ENCODE measurements at places on chromosomes 5 and 9.
A peak's percentile ranks its signal among the peaks of the same experiment; 100 is the strongest.

DNA sequence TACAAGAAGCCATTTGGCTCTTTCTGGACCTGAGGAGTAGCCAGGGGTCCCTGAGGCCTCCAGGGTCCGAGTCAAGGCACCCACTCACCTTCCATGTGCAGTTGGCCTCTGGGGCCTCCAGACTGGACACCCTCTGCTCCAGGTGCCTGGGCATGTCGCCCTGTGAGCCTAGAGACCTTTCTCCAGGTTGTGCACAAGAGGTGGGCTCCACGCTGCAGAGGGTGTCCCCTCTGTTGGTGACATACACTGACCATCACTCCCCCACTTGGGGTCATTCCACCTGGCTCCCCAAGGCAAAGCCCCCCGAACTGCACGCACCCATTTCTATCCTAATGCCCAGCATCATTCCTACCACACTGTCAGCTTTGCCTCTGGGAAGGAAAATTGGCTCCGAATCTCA lies 48.8 kb downstream of the RASGEF1C start:
- no peak for DNase-seq

DNA sequence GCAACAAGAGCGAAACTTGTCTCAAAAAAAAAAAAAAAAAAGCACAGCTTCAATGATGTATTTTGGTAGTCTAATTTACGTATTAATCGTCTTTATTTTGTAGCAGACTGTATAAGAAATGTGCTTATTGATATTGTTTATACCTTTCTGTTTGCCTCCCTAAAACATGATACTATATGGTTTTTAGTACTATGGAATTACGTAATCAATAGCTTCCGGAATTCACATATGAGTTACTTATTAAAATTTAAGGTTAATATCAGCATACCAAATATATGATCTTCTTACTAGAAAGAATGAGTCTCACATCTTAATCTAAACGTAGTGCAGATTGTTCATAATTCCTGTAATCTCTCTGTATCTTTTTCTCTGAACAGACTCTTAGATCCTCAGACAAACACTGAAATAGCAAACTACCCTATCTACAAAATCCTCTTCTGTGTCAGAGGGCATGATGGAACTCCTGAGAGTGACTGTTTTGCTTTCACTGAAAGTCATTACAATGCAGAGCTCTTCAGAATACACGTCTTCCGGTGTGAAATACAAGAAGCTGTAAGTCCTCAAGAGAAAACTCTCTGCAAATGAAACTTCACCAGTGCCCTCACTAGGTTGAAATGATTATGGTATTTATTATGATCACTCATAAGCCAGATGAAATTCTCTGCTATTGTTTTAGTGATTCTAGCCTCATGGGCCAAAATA lies 44.4 kb upstream of the GPR21 start:
- no peak for DNase-seq

GRCh38 chr9:94139672-94140417 lies 55.6 kb downstream of the PTPDC1 start:
- DNase-seq = no peak

- peak; percentile 0 for DNase-seq
These were observed 25.2 kb upstream of the PLAC8L1 start for GRCh38 chr5:146130440-146131045.

- DNase-seq = no peak
These were observed 195.1 kb downstream of the SMARCA2 start for GRCh38 chr9:2210201-2210600.

GRCh38 chr5:177496070-177496726 lies 1.2 kb downstream of the PDLIM7 start:
- DNase-seq = no peak

- DNase-seq = no peak
These were observed 5.3 kb downstream of the PRXL2C start for GRCh38 chr9:96649620-96650324.

DNA sequence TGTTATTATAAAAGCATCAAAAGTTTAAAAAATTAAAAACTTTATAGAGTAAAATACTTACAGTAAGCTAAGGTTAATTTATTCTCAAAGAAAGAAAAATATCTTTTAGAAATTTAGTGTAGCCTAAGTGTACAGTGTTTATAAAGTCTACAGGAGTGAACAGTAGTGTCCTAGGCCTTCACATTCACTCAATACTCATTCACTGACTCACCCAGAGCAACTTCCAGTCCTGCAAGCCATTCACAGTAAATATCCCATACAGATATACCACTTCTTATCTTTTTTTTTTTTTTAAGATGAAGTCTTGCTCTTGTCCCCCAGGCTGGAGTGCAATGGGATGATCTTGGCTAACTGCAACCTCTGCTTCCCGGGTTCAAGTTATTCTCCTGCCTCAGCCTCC lies 73.1 kb upstream of the FST start:
- DNase-seq = no peak

- DNase-seq = no peak
These were observed 1.4 kb downstream of the FAM193B start for GRCh38 chr5:177552839-177553455.

DNA sequence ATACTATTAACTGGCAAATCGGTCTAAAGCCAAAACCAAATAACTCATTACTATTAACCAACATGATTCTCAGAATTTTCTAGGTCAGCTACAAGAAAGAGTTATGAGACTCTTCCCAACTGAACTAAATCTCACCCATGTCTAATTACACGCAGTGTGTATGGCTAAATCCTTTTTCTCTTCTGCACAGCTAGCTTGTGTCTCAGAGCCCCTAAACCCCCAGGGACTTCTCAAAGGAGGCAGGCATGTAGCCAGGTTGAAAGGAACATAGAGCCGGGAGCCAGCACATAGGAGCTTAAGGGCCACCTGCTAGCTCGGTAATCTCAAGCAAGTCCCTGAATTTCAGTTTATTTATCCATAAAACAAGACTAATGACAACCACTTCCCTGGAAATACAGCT lies 2.2 kb upstream of the GZMK start:
- no peak for DNase-seq

DNA sequence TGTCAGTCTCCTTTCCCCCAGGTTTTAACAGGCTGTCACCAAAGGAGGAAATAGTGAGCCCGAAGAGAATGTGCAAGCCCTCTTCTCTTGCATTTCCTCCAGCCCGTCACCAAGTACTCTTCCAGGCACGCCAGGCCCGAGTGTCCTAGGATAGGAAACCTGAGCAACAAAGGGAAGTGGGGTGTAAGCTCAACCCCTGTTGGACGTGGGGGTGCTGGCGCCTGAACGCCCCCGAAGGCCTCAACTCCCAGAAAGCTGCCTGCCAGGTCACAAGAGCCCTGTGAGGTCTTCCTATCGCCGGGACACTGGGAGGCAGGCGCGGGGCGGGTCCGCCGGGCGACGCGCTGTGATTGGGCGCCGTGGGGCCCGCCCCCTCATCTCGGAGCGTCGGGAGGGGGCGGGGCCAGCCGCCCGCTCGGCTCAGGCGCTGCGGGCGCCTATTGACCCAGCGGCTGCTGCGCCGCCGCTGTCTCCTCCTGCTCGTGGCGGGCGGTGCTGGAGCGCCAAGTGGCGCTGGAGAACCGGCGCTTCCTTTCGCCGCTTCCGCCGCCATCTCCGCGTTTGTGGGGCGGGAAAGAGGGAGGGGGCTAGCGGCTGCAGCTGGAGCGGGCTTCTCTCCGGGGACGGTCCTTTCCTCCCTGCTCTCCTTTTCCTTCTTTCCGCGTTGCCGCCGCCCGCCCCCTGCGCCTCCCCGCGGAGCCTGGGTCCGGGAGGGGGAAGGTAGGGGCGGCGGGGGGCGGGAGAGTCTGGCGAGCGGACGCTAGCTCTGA lies 572 bp upstream of the MAN2A1 start:
- DNase-seq = peak; percentile 71

- DNase-seq = no peak
These were observed 26.7 kb downstream of the KCNV2 start for GRCh38 chr9:2743937-2744529.

DNA sequence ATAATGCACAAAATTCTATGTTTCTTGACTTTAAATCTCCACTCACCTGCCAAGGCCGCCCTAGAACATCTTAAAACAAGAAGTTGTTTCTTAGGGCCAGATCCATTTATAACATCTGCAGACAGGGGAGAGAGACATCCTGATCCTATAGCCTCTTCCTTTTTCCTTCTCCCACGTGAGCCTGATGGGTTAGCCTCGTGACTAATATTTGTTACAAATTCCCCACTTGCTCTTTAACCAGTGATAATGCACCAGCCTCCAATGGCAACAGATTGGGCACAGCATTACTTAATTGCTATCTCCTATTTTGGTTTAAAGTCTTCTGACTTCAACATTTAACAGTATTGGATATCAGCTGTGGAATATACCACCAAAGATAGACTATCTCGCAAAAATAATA lies 196.5 kb downstream of the GADD45G start:
- no peak for DNase-seq

- DNase-seq = no peak
These were observed 70.4 kb upstream of the SIMC1 start for GRCh38 chr5:176167800-176168199.

GRCh38 chr5:143562935-143563334 lies 159.4 kb upstream of the NR3C1 start:
- DNase-seq = no peak

DNA sequence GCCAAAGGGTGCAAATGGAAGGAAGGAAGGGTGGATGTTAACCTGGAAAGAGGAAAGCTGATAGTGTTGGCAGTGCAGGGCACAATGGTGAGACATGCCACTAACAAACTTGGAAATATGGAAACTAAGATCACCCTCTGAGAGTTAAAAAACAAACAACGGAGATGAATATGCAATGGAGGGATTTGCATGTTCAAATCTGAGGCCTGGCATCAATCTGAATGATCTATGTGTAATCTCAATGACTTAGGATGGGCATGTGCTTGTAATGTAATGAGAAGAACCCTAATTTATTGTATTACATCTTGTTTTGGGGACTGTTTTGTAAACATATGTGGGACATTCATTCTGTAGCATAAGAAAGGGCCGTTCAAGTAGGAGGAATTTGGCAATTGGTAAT lies 54.4 kb downstream of the GLRA1 start:
- DNase-seq = no peak

DNA sequence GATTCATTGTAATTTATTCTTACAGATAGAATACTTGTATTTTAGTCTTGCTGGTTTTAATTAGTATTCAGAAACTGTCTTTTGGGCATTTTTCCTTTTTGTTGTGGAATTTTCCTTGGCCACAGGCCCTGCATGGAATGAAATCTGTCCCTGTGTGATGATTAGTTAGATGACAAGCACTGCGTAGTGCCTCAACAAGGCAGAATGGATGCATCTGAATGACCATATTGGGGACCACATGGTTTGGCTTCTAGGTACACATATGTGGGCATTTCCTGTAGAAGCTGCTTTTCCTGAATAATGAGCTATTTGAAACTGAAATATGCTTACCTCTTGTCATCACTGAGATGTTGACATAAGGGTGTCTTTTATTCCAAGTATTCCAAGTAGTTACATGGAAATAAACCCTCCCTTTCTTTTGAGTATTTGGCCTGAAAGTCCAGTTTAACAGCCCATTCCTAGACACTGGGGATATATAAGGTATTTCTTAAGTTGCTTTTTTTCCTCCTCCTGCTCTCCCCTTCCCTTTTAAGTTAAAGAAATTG lies 147.3 kb downstream of the YTHDC2 start:
- DNase-seq = no peak

DNA sequence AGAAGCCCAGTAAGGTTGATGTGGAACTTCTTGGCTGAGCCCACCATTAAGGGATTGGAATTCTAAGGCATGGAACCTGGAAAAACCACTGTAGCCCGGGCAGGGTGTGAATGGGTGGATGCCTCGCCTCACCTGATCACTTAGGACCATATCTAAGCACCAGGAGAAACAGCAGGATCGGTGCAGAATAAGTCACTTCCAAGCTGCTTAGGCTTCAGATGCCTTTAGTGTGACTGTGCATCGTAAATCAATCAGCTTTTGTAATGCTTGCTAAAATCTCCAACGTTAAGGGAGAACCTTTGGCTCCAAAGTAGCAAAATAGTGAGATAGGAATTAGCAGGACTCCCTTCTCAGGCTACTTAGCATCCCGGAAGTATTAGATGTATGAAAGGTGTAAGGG lies 103.9 kb upstream of the MEGF10 start:
- no peak for DNase-seq

- DNase-seq = no peak
These were observed 143.8 kb upstream of the CCDC152 start for GRCh38 chr5:42612750-42613366.

DNA sequence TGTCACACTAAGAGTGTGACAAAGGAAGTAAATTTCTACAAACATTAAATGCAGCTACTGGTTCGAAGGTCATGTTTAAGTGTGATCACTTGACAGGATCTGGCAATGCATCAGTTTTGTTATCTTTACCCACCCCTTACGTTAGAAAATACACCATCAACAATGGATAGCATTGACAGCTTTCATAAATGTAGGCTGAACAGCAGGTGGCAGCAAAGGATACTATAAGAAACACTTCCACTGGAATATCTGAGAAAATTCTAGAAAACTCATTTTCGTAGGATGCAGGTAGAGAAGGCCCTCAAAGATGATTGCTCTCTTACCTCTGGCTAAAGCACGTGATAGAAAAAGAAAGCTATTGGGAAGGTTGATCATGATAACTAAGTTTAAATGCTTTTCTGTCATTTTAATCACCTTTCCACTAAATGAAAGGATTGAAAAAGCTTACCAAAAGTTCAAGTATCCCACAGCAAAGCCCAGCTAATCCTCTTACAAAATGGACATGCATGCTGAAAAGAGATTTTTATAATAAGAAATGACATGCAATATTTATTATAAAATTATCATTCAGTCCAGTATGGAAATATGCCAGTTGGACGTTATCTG lies 292.5 kb downstream of the PARP8 start:
- peak; percentile 38 for DNase-seq

DNA sequence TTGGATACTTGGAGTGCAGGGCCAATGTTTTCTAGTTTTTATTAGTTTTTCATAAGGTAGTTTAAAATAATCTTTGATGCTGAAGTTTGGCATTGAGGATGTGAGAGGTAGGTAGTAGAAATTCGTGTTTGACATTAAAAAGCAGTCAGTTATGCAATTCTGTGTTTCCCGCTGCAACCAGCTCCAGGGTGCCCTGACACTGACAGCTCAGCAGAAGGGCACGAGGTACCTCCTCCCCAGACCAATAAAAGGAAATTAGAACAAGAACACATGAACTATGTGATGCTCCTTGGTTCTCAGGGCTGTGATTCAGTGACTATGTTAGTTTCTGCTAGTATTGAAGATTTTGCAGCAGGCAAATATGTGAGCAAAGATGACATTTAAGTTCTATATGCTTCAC lies 40.2 kb downstream of the NSUN2 start:
- DNase-seq = no peak

DNA sequence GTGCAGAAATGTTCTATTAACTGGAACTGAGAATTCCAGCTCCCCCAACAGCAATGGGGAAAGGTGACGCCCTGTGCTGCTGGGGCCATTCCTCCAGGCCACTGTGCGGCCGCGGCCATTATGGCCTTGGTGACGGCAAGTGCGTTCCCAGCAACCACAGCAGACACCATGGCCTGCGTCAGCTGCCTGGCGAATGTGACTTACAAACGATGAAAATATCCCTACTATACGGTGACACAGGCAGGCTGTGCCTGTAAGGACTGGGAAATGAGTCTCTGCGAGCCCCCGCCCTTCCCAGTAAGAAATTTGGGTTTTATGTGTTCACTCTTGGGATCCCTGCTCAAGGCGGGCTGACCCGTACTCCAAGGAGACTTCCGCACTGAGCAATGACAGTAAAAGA lies 20.6 kb downstream of the CLPTM1L start:
- DNase-seq = no peak

- DNase-seq = no peak
These were observed 75.3 kb downstream of the PIK3R1 start for GRCh38 chr5:68290847-68291246.

- no peak for DNase-seq
These were observed 194.9 kb downstream of the RFX3 start for GRCh38 chr9:3330792-3331420.

- DNase-seq = no peak
These were observed 32.7 kb upstream of the DNAH5 start for GRCh38 chr5:13976867-13977830.

GRCh38 chr9:81804306-81804705 lies 115.0 kb upstream of the TLE1 start:
- DNase-seq = no peak
